Activated T-helper 9 cell treated with anti-CD3 and anti-CD28 coated beads, Interleukin-2, amount 50 U/mL, for 16 hours (primary cell): ENCODE measurements at places on chromosomes 16 and 17.
A peak's percentile ranks its signal among the peaks of the same experiment; 100 is the strongest.

DNA sequence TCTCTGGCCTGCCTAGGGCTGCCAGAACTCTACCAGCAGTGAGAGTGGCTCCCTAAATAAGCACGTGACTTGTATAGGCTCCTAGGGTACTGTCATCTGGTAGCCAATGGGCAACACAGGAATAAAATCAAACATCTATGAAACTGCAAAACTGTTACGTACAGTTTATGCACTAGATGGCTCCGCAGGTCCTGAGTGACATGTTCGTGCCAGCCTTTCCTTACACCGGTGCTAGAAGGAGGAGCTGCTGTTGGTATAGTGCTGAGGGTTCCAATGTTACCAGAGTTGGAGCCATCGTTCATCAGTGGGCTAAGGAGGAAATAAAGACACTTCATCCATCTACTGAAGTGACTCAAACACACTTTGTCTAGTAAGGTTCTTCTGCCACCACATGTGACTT, 63.2 kb upstream of the TRAP1 start:
- DNase-seq = no peak

DNA sequence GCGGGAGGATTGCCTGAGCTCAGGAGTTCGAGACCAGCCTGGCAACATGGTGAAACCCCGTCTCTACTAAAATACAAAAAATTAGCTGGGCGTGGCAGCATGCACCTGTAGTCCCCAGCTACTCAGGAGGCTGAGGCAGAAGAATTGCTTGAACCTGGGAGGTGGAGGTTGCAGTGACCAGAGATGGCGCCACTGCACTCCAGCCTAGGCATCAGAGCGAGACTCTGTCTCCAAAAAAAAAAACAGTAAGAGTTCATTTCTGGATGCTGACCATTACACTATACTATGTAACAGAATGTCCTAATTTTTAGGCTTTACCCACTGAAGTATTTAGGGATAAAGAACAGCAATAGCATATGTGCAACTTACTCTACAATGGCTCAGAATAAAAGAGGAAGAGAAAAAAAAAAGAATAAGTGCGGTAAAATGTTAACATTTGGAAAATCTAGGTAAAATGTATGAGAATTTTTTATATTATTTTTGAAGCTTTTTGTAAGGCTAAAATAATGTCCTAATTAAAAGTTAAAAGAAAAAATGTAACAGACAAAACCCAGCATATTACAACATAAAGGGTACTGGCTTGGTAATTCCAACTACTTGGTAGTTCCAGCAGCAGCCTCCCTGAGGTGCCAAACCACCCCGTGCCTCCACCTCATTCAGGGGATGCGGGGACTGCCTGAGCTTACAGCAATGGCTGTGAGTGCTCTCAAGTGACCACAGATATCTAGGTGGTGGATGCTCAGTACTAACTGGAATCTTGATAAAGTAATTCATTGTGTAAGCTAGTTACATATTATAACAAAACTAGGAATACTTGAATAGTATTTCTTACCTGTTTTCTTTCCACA, 10.9 kb downstream of the COPS3 start:
- DNase-seq = no peak

DNA sequence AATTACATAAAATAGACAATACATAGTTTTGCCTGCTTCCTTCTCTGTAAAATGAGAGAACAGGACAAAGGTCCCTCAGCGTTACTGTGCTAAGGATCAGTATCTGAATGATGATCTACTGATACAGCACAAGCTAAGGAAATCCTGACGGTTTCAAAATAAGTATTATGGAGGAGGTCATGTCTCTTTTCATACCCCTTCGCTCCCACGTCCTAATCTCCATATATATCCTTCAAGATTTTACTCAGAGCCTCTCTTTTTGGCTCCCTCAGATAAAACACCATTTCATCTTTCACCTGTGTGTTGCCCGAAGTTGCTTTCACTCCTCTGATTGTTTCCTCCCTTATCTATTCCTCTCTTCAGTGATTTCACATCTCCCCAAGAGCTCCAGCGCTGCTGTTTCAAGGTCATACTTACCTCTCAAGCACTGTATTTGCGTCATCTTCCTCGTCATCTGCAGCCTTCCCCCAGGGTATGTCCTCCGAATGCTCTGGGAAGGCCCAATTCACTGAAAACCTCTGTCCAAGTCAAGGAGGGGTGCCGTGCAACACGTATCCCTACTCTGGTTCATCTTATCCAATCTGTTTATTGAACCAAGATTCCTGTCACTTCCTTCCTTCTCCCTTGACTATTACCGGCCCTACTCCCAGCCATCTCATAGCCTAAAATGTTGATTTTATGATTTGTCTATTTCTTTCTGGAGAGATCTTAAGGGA, 1.2 kb upstream of the BLTP2 start:
- DNase-seq = no peak

DNA sequence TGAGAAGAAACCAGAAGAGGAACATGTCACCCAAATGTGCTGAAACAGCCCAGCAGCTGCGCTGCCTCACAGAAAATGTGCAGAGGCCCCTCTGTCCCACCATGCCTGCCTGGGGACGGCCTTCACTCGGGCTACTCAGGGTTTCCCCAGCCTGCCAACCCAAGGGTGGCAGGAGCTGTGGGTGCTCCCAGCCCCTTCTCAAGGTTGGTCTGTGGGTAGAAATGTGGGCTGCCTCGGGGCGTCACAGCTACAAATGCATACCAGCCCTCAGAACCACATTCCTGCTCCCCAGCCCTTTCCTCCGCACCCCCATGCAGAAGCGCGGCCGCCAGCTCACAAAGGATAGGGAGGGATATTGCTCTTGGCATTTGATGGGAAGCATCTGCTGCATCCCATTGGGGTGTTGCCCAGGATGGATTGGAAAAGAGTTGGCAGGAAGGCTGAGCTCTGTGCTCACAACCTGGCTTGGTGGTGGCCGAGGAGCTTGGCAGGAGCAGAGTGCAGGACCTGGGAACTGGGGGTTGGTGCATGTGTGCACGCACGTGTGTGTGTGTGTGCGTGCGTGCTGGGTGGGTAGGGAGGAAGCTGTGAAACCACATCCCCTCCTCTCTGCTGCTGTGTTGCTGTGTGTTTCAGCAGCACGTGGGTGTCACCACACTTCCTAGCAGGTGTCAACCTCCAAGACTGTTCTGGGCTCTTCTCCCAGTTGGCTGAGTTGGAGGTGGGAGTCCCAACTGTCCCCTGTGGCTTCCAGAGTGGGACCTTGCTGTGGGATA, 304.4 kb downstream of the SEC14L1 start:
- peak; percentile 70 for DNase-seq

- no peak for DNase-seq
These were observed 631 bp downstream of the UTP6 start for GRCh38 chr17:31900877-31901276.

- DNase-seq = no peak
These were observed 66.9 kb upstream of the RCVRN start for GRCh38 chr17:9971991-9972390.
